HS-5 (cell line): ENCODE measurements at places on chromosomes 6 and 20.

- DNase-seq, result no peak
Measured at GRCh38 chr20:20821484-20822260, 109.2 kb upstream of the RALGAPA2 start.

DNA sequence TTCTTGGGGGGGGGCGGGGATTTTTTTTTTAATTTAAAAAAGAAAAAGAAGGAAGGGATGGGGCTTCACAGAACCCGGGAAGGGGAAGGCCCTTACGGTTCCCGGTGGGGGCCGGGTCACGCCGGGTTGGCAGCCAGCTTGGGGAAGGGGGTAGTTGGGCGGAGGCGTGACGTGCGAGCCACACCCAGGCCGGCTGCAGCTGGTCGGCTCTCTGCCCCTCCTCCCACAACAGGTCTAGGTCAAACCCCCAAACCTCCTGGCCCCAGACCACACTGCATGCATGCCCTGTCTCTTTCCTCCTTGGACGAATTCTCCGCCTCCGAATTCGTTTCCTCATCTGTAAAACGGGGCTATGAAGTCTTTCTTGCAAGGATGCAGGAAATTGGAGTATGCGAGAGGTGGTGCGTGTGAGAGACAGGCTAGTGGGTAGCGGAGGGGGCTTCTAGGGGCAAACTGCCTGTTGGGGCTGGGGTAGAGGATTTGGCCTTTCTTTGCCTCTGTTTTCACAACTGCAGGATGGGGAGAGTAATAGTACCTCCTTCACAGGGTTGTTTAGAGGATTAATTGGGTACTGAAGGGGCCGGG lies 828 bp downstream of the HCK start:
- DNase-seq, result no peak

DNA sequence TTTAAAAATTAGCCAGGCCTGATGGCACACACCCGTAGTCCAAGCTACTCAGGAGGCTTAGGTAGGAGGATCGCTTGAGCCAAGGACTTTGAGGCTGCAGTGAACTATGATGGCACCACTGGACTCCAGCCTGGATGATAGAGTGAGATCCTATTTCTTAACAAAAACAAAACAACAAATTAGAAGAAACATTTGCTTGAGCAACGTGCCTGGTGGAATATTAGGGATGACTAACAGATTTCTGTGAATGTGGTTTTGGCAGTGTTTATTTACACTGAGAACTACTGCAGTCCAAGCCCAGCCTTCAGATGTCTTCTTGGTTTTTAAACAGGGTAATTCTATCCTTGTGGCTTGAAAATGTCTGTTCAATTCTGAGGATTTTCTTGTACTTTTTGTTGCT lies 9.2 kb downstream of the PPP1R3G start:
- peak; percentile 55 for DNase-seq

- no peak for DNase-seq
Measured at GRCh38 chr20:37668166-37668565, 25.7 kb upstream of the CTNNBL1 start.

GRCh38 chr20:23153696-23154341 lies 67.7 kb upstream of the CD93 start:
- DNase-seq, result no peak

- no peak for DNase-seq
Measured at GRCh38 chr20:61902221-61902869, 163.3 kb downstream of the TAF4 start.

DNA sequence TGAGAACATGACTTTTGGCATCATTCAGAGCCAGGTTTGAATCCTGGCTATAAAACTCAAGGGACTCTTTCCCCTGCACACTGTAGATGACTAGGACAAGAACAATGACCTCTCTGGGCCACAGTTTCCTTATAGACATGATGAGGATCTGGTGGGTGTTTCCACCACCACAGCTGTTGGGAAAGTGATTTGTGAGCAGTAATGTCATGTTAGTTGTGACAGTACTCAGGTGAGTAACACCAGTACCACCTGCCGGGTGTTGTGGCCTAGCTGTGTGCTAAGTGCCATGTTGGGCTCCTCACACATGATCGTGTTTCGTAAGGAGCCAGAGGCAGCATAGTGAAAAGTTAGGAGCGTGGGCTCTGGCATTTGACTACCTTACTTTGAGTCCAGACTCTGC lies 24.1 kb downstream of the HM13 start:
- DNase-seq, result no peak

GRCh38 chr6:32752580-32752979 lies 10.8 kb downstream of the HLA-DQB2 start:
- no peak for DNase-seq

DNA sequence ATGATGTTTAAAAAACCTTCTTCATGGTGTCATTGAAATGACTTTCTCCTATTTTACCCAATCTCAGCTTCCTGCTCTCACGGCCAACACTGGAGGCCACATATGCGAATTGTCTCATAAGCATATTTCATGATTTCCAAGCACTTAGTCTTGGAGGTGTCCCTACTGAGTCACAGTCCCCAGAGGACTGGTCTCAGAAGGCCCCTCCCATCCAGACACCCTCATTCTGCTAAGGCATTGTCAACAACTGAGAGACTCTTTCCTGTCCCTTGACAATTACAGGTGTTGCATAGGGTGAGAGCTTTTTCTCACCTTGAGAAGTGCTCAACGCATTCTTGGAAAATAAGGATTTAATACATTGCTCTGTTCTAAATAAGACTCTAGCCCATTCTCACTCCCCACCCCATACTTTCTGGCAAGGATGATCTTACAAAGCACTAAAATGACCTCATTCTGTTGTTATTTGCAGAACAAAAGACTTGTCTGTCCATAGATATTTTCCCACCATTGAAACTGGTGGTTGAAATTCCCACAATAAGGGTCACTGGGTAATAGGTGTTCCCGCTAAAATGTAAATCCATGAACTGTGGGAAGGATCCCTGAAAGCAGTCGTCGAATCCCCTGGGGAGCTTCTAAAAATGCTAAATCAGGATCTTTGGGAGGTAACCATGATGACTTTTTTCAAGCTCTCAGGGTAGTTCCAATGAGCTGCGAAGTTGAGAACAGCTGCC lies 32.3 kb upstream of the SLC22A23 start:
- no peak for DNase-seq
